Omental fat pad (tissue), 4 donors: ENCODE measurements at places on chromosomes 1 and 21. TPM values are rescaled to one million over a fixed set of nuclear protein-coding genes. Genes with fewer than 3 reads are reported as not detected.

GRCh38 chr1:178238722-178239510 is 145.0 kb downstream of the RASAL2 start:
- no peak for DNase-seq

DNA sequence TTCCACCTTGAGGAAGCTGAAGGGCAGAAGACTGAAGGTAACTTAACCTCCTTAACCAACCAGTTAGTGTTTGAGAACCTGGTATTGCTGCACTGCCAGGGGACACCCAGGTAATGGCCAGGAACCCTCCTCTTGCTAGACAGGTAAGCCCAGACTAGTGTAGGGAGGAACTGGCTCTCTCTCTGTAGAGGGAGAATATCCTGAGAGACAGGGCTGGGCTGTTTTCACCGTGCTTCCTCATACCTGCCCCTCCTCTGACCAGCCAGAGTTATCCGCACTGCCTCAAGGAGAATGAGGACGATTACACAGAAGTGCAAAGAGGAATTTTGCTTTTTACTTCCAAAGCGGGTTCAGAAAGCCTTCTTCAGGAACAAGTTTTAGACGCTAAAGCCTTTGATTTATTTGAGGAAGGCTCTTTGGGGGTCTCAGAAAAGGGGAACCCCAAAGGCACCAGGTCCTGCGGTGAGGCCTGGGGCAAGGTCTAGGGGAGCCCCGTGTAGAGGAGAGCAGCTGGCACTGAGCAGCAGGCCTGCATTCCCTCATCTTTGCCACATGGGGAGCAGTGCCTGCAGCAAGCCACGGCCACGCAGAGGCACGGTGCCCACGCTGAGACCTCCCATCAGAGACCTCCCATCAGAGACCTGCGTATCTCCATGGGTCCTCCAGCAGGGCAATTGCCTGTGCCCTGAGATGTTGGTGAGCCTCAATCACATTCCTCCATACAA is 13.5 kb downstream of the GNG4 start:
- DNase-seq = no peak

- DNase-seq = no peak
Observed at GRCh38 chr1:199837321-199837720, 190.2 kb upstream of the NR5A2 start.

DNA sequence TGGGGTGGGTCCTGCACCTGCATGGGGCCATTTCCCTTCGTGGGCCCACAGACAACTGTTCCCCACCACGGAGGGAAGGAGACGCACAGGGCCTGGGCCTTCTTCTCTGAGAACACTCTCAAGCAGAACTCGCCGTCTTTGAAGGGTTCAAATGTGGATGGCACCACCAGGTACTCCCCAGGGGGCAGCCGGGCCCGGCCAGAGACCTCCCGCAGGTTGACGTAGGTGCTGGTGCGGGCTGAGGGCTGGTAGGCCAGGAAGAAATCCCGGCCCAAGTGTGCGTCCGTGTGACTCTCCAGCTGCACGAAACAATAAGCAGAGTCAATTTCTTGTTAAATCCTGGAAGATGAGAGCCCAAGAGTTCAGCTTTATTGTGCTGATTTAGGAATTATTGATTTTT is 56.4 kb downstream of the CAPN8 start:
- no peak for DNase-seq

GRCh38 chr1:115469703-115470476 is 131.8 kb upstream of the NGF start:
- no peak for DNase-seq

GRCh38 chr1:40954626-40955025 is 24.9 kb upstream of the CTPS1 start:
- DNase-seq = no peak

DNA sequence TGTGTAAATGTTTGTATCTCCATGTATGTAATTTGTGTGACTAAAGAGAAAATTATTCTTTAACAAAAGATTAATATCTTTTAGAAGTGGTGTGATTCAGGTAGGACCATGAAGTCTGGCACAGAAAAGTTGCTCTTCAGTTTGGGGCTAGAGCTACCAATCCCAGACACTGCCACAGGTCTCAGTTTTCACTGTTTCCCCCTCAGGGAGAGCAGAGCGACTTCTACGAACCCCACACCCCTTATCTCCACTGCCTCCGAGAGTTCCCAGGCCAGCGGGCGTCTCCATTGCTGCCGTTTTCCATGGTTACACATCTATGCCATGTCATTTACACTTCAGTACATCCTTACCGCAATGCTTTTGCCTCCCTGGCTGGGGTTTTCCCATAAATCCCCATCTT is 93.0 kb upstream of the SMYD2 start:
- DNase-seq = no peak

The UMODL1 gene
- total RNA-seq = not detected

The HSPA6 gene
- 15.6 TPM for total RNA-seq
